ENCODE measurements at places on chromosomes 11 and 22.

- no peak for DNase-seq
Measured at GRCh38 chr11:133956650-133957633, at the start of gene IGSF9B. Gene IGSF9B, minus strand, starts transcription at chr11:133956968. Its CDS starts 214 bp downstream, at chr11:133956754.

DNA sequence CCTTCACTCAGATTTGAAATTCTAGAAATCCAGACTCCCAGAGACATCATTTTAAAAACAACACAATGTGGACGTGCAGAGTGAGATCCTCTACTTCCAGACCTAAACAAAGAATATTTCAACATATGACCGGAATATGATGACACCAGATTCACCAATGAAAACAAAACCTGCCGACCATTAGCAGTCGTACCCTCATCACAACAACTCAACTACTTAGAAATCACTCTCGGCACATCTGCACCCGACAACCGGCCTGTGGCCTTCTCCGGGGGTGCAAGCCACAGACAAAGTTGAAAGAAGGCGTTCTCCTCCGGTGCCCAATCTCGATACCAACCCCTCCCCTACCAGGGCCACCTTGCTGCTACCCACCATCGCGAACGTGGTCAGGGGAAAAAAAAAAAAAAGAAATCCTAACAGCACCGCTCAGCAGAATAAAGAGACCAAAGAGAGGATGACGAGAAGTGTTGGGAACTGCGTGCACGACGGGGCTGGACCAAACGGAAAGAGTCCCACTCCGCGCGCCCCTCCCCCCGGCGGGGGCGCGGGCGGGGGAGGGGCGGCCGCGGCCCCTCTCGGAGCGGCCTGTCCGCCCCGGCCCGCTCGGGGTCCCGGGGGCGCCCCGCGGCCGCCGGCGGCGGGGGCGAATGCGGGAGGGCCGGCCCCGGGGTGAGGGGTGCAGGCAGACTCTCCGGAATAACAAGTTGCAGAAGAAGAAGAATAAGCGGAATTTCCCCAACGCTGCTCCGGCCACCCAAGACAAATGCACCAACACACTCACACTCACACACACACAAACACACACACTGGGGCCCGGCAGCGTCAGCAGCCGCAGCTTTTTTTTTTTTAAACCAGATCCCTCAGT, 1.7 kb downstream of the PHF21A start:
- no peak for DNase-seq

DNA sequence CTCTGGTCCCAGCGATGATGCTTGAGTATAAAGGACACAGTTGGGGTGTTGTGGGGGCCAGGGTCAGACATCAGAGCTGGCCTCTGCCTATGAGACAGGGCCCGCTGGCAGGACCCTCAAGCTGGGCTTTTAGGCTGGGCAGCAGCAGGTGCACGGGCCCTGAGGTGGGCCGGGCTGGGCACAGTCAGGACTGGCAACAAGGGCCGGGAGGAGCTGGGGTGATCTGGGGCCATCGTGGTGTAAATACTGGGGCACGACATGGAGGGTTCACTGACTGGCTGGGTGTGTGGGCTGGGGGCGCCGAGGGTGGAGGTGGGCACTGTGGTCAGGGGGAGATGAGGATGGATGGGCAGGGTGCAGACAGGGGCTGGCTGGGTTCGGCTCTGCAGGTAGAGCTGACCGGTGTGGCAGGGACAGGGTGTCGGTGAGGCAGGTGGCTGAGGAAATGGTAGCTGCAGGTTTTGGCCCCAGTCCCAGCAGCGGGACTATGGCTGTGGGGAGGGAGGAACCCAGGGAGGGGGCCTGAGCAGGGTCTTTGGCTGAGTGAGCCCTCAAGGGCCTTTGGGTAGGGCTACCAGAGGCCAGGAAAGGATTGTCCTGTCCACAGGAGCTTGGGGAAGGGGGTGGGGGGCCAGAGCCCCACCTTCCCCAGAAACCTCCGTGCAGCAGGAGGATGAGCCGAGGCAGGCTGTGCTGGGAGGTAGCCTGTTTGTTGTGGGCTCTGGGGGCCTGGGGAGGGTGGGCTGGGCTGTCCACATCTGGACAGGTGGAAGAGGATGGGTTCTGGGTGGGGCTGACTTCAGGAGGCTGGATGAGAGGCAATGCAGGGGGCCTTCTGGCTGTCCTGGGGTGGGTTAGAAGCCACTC, 81.4 kb downstream of the KCNQ1 start:
- DNase-seq, result no peak

DNA sequence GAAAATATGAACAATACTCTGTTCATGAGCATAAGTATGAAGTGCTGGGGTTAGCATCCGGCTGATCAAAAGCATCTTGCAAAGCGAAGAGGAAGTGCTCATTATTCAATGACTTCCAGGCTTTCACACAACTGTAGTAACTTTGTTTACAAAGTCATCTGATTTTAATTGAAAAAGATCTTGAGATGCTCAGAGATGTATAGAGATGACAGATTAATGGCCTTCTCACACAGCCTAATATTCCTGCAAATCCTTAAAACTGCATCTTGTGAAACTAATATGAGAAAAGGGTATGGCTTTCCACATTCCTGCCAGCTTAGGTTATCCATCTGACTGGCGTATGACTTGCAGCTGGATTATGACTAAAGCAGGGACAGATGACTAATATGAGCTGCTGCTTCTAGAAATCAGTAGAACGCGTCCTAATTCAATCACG, 125.4 kb downstream of the CASP12 start:
- peak; percentile 84 for DNase-seq

GRCh38 chr11:90318651-90319050, 95.8 kb upstream of the CHORDC1 start:
- no peak for DNase-seq

DNA sequence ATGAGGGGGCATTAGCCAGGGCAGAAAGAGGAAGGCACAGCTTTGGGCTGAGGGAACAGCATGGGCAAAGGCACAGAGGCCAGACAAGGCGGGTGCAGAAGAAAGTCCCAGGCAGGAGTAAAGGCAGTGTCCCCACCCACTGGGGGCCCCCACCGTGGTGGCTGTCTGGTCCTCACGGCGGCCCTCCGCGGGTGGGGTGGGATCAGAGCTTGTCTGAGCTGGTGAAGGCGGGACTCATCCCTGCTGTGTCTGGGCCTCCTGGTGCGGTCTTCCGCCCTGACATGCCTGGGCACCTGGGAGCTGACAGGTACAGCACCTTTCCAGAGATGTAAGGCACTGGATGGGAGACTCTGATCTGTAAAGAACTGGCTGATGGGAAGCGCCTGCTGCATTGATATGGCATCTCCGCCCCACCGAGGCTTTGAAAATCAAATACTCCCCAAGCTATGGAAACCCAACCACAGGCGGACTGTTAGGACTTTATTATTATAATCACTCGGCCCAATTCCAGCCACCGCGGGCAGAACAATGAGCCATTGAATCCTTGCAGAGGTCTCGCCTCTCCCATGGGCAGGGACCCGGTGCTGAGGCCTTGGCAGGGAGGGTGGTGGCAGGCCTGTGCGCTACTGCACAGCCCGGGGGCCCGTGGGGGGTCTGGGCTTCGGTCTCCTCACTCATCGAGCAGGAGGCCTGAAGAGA, 14.2 kb upstream of the GNB1L start:
- DNase-seq, result no peak

- DNase-seq, result no peak
Measured at GRCh38 chr22:43147821-43148220, 3.5 kb upstream of the TSPO start.

DNA sequence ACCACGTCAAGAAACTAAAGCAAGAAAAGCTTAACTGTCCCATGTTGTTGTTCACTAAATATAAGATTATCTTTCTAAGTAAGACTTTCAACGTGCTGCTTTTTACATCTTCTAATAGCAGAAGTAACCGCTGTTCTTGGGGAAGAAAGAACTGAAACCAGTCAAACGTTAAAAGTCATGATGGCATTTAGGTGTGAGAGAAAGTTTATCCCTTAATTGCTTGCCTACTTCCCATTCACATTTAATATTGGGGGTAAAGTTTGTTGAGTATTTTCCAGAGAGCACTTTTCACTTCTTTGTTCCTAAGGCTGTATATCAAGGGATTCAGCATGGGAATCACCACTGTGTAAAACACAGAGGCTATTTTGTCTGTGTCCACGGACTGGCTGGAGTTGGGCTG, 970 bp downstream of the OR5B21 start:
- DNase-seq, result no peak

DNA sequence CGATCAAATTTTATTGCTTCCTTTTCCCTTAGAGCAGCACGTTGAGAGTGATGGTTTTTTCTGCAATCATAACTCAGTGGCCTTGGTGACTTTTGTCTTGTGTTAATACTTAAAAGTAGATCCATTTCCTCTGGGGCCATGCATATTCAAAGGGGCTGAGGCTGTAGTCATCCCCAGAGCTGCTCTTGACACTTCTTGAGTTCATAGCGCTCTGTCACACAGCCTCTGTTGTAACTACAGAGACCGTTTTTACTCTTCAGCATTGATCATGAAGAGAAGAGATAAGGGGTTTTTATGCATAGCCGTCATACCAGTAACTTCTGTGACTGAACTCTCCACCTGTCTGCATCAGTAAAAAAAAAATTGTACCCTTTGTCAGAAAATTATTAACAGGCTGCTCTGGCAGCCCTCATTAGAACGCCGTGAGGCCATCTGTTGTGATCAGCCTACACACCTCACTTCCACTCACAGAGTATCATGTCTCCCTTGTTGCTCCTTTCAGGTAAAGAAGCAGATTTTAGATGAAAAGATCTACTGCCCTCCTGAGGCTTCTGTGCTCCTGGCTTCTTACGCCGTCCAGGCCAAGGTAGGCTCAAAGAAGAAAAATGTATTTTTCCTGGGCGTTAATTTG, 38.4 kb downstream of the NF2 start:
- no peak for DNase-seq

GRCh38 chr11:124872741-124873140, 7.5 kb downstream of the ROBO3 start:
- no peak for DNase-seq

GRCh38 chr11:111733611-111734088, 32.5 kb downstream of the PPP2R1B start:
- DNase-seq, result no peak

DNA sequence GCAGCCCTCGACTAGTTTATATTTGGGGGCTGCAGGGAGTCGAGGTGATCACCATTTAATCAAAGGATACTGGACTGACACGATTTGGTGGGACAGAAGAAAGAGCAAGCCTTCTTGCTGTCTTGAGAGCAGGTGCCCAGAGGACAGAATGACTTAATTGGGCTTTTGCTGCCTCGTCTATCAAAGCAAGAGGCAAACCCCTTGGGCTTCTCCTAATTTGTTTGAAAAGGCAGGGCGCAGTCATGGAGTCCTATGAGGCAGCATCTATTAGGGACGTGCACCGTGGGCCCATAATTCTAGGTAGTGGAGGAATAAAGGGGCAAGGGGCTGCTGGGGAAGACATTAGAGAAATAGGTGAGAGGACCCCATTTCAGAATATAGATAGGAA, 1411.3 kb downstream of the TBC1D22A start:
- no peak for DNase-seq

DNA sequence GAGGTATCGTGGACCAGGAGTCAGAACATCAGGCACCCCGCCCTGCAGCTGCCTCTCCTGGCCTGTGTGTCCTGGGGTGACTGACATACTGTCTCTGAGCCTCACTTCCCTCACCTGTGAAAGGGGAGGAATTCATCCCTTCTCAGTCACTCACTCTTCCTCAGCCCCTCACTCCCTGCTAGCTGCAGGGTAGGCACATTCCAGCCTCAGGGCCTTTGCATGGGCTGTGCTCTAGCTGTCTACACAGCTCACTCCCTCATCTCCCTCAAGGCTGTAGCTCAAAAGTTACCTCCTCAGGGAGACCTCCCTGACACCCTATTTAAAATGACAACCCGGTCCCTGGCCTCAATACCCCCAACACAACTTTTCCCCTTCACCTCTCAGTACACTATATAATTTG, 2.5 kb downstream of the TP53I11 start:
- no peak for DNase-seq

DNA sequence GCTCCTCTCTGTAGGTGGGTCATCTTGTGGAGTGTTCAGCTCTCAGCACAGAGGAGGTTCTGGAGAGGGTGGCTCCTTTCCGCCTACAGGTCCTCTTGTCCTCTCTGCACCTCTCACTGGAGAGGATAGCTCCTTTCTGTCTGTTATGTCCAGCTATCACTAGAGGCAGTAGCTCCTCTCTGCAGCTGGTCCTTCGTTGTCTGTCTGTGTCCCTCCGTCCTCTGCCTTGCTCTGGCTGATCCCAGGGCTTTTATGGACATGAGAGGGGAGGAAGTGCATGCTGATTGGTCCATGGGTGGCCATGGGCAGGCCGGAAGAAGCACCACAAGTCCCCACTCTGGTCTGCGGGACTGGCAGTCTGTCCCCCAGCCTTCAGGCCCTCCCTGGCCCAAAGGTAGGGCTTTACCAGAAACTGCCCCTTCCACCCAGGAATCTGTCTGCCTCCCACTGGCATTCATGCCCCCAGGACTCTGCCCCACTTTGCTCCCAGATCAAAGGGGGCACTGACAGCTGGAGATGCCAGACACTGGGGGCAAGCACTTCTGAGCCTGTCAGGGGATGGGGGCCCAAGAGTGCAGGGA, 38.6 kb upstream of the CALCB start:
- DNase-seq, result no peak

GRCh38 chr11:61151545-61152252, 9.5 kb downstream of the VPS37C start:
- no peak for DNase-seq

DNA sequence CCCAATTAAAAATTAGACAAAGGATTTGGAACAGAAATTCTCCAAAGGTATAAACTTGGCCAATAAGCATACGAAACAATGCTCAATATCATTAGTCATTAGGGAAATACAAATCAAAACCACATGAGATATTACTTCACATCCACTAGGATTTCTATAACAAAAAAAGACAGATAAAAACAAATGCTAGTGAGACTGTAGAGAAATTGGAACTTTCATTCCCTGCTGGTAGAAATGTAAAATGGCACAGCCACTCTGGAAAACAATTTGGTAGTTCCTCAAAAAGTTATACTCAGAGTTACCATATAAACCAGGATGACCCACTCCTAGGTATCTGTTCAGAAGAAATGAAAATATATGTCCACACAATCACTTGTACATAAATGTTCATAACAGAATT, 71.6 kb downstream of the RPL27A start:
- no peak for DNase-seq

- no peak for DNase-seq
Measured at GRCh38 chr11:72648384-72649136, 25.7 kb downstream of the PDE2A start.

GRCh38 chr11:4039011-4039410, 55.6 kb upstream of the RRM1 start:
- DNase-seq, result no peak

- DNase-seq, result no peak
Measured at GRCh38 chr11:57181678-57182305, at the start of gene LRRC55. Gene LRRC55, plus strand, starts transcription at chr11:57181953. Its CDS starts 70 bp downstream, at chr11:57182023.

DNA sequence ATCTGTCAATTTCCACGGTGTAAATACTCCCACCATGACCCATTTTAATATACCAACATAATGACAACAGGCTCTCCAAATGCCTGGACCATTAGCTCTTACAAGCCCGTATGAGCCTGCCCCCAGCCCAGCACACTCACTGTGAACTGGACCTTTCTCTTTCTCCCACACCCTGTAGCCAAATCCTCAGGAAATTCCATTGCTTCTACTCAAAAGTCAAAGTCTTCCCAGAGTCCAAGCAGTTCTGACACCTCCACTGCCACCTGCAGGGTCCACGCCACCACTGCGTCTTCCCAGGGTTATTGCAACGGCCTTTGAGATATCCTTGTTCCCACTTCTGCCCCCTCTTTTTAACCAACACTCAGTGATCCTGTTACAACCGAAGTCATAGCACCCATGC, 110.1 kb upstream of the ASPHD2 start:
- DNase-seq, result peak; percentile 41

- DNase-seq, result no peak
Measured at GRCh38 chr11:59180168-59180776, 8.3 kb downstream of the DTX4 start.
